ENCODE measurements at places on chromosomes 3 and 15.

- DNase-seq = no peak
Observed at GRCh38 chr3:125322166-125322565, 53.0 kb downstream of the ZNF148 start.

- peak; percentile 45 for DNase-seq
Observed at GRCh38 chr3:124791639-124792151, 61.4 kb downstream of the UMPS start.

- peak; percentile 25 for DNase-seq
Observed at GRCh38 chr3:115623044-115623868, at the start of gene GAP43. TSS of gene GAP43 (plus strand) at chr3:115623510. CDS start at chr3:115623690, 180 bp downstream.

GRCh38 chr15:27527490-27528067, 556.6 kb downstream of the GABRG3 start:
- DNase-seq = no peak

DNA sequence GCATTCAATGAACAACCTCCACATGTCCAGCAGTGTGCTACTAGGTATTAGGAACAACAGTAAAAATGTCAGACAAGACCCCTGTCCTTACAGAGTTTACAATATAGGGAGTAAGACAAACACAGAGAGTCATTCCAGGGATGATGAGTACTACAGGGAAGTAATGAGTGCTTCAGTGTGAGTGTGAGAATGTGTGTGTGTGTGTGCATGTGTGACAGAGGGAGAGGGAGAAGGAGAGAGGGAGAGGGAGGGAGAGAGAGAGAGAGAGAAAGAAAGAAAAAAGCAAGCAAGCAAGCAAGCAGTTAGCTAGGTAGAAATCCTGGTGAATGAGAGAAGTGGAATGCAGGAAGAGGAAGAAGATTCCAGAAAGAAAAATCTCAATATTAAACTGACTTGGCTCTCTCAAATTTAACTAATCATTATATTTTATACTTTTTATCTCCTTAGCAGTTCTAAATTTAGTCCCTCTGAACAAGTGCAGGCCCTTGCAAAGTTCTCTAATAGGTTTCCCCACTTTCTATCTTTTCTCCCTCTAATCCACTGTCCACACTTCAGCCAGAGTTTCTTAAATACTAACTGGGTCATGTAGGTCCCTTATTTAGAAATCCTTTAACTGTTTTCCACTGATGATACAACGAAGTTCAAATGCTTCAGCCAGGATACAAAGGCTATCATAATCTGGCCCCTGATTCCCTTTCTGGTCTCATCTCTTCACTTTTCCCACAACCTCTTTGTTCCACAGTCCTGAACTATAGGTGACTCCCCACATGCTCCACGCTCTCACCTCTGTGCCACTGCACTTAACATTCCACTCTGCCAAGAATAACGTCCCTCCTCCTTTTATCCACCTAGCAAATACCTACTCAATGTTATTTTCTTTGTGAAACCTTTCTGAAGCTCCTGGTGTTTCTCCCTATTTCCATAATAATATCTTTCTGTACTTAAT, 10.3 kb downstream of the DCBLD2 start:
- DNase-seq = no peak

- no peak for DNase-seq
Observed at GRCh38 chr3:184186902-184187207, 856 bp downstream of the ABCF3 start.

- no peak for DNase-seq
Observed at GRCh38 chr3:88595026-88595425, 445.3 kb downstream of the C3orf38 start.

DNA sequence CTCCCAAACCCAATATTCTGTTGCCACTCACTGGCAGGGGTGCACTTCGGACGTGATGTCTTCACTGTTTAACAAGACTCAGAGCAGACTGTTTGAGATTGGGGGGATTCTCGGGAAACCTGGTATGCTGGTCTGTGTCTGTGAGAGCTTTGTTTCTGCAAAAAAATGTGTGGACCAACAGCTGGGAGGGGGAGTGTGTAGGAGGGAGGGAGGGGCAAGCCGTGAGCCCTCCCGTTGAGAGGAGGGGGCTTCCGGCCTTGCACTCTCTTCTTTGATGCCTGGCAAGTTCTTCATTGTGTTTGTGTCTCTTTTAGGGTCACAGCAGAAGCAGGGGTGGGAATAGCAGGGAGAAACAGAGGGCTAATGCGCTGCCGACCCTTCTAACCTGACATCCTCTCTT, 74.9 kb upstream of the NDN start:
- no peak for DNase-seq

GRCh38 chr3:23405081-23405480, 202.0 kb downstream of the UBE2E2 start:
- DNase-seq = no peak

- no peak for DNase-seq
Observed at GRCh38 chr3:114649331-114649730, 355.5 kb downstream of the TIGIT start.

DNA sequence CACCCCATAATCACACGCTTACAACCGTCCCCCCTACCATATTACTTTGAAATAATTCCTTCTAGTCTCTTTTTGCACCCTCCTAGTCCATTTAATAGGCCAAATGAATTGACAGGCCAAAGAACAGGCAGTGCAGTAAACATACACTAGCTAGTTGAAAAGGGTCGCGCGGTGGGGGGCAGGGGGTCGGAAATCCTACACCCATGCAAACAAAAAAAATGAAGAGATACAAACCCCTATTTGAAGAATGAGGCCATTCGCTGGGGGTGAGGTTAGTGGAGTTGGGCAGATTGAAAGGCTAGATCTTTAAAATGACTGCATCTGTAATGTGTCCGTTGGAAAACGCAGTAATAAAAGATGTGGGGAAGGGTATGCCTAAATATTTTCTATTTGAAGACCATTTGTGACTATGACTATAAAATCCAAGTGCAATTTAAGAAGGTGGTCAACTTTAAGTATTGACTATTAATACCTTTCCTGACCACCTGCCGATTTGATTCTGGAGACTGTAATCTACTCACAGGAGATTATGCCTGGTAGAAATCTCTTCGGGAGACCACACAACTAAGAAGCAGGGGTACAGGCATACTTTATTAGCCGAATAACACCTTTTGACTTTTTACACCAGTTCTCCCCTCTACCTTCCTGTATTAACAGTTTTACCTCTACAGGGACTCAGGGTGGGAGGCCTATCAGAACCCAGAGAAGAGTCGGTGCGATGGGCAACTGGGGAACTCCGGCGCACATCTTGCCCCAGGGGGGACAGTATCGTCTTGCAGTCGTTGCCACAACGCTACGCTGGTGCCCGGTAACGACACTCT, 762 bp upstream of the ARL6 start:
- DNase-seq = no peak

DNA sequence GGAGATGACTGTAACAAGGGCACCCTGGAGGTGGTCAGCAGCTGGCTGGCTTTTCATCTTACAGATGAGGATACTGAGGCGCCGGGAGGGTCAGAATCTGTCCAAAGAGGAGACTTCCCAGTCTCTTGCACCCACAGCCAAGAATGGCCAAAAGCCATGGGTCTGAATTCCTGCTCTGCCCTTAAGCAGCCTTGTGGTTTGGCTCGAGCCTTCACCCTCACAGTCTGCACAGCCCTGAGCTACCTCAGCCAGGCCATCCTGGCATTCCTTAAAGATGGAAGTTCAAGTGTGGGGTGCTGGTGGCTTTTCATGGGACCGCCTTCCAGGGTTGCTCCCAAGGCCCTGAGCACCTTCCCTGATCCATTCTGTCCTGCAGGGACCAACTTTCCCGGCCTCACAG, 59.2 kb downstream of the CACNA2D2 start:
- no peak for DNase-seq

GRCh38 chr15:95440712-95441111, 889.8 kb upstream of the NR2F2 start:
- no peak for DNase-seq

- DNase-seq = no peak
Observed at GRCh38 chr3:155944081-155944480, 73.6 kb downstream of the GMPS start.

GRCh38 chr3:194910414-194910984, 224.8 kb downstream of the FAM43A start:
- no peak for DNase-seq

DNA sequence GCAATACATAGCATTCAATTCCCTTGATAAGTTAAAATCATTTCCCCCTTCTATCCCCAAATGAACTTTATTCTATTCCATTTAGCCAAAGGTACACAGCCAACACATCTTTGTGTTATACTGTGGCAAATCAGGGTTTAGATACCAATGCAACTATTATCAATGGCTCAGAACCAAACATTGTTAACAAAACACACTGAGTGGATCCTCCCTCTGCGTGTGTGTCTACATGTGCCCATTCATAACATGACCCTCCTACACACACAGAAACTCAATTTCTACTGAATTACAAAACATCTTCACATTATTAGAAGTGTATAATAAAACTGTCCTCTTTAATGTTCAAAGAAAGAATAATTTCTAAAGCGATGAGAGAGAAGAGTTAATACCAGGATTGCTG, 1.3 kb downstream of the TTBK2 start:
- no peak for DNase-seq

DNA sequence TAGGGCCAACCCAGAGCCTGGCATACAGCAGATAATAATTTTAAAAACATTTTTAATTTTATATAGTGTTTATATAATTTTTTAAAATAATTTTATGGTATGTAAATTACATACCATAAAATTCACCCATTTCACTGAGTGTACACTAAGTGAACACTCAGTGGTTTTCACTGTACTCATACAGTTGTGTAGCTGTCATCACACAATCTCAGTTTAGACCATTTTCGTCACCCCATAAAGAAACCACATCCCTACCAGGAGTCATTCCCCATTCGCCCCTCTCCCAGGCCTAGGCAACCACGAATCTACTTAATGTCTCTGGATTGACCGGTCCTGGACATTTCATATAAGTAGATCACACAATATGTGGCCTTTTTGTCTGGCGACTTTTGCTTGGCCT, 10.2 kb downstream of the EEFSEC start:
- no peak for DNase-seq

- no peak for DNase-seq
Observed at GRCh38 chr3:39294446-39295183, 14.8 kb upstream of the CX3CR1 start.

GRCh38 chr3:110106805-110107204, 769.5 kb upstream of the DPPA4 start:
- no peak for DNase-seq

GRCh38 chr3:52327486-52328290, 11.6 kb downstream of the DNAH1 start:
- no peak for DNase-seq

- no peak for DNase-seq
Observed at GRCh38 chr15:25230442-25230841, 208.4 kb downstream of the UBE3A start.

DNA sequence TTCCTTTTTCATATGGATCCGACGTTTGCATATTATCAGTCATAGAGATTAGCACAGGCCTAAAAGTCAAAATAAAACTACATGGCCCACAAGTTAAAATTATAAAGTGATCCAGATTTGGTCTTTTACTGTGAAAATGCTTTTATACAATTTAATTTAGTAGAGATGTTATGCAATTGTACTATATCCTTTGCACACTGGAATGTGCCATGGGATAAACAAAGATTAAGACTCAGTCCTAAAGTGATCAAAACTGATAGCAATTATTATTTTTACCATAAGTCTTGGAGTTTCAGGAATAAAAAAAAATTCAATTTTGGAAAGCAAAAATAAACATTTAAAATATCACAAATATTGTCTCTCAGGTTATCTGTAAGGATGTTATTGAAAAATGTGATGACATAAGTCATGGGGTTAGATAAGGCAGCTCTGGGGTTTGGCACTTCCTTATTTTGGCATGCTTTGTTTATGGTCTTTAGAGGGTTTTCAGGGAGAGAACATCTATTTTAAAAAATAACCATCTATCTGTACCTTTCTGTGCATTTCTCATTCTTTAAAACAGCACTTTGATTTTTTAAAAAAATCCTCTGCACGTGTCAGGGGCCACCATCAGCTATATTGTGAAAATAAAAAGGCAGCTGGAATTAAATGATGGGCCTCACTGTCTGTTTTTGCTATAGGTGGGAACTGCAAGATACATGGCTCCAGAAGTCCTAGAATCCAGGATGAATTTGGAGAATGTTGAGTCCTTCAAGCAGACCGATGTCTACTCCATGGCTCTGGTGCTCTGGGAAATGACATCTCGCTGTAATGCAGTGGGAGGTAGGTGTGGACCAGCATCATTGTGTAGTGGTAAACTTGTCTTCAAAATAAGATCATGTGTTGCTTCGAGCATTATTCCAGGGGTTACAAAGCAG, 67.3 kb downstream of the TGFBR2 start:
- no peak for DNase-seq

DNA sequence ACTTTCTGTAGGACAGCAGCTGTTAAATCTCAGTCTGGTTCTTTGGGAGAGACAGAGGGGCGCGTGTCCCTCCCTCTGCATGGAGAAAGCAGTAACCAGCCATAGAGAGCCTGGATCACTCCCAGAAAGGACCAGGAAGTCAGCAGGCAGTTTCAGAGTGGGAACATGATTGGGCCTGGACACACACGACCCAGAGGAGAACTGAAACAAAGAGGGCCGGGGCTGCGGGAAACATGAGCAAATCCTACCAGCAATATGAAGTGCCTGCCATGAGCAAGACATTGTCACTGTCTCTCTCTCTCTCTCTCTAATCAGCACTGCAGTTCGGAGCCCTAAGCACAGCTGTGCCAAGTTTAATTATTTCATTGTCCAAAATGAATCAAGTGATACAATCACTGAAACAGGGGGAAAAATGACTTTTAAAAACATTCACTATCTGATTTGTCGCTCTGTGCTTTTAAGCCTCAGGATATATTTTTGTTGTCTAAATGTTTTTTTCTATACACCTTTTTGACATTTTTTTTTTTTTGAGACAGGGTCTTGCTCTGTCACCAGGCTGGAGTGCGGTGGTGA, 17.6 kb downstream of the MUC13 start:
- DNase-seq = peak; percentile 20

DNA sequence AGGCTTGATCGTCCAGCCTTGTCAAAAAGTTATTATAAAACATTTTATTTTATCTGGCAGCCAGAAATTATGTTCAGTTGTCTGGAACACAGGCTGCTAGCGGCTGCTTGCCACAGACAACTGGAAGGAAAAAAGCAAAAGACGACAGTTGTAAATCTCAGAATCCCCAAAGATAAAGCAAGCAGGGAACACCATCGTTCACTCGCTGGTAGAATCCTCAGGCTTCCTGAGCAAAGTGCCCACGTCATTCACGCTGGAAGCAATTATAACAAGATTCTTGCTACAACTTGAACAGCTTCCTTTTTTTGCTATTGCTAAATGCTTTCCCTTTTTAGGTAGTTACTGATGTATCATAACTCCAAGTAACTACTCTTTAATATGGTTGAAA, 33.6 kb downstream of the ADAMTS17 start:
- DNase-seq = no peak

Data from left ventricle myocardium inferior (tissue), 1 donor.